Activated CD4-positive, CD25-positive, alpha-beta regulatory T cell treated with anti-CD3 and anti-CD28 coated beads, Interleukin-2, amount 50 U/mL, for 72 hours (primary cell): ENCODE measurements at places on chromosomes 4 and X.

DNA sequence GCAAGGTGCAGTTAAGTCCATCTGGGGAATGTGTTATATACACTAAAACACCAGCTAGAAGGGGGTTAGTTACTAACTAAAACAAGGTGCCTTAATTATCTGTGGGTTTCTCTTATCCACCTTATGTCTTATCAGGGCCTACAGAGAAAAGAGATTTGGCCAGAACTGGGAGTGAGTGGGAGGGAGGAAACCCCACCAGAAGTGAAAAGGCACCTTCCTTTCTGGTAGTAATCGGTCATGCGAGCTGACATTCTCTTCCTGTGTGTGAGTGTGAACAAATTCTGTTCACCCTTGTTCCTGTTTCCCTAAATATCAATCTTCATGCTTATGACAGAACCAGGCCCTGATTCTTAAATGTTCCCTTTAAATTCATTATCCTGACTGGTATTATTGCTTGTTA, 43.5 kb downstream of the SRPX2 start:
- DNase-seq = no peak

- DNase-seq = no peak
Observed at GRCh38 chrX:24692305-24692704, 1.4 kb upstream of the POLA1 start.

DNA sequence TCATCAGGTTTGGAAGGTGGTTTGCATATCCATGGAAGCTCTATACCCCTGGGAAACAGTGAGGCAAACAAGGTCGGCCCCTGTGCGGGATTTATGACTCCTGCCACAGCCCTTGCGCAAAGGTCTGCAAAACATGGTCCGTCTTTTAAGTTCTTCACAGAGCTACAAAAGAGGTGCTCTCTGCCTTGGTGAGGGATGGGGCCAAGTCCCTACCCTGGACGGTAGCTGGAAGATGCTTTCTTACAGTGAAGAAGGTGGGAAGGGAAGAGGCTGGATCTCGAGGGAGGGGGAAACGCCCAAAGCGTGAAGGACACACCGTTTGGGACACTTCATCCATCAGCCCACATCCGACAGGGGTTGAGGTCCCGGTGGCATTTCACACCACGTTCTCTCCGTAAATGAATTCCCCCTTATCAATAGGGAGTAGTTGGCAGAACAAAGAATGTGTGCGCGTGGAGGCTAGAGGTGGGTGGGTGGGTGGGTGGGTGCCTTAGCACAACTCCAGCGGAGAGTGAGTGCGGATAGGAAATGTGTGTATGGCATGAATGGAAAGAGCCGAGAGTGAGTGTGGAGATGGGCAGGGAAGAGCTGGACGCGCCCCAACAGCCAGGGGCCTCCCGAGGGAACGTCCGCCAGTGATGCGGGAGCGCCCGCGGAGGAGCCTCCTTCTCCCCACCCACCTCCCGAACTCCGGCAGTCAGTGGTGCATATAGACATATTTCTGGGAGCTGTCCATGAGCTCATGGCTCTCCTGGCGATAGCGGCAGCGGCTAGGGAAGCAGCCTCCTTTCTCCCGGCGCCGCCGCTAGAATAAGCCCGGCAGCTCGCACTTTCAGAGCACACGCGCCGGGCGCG, 68.3 kb downstream of the LARP7 start:
- DNase-seq = no peak

DNA sequence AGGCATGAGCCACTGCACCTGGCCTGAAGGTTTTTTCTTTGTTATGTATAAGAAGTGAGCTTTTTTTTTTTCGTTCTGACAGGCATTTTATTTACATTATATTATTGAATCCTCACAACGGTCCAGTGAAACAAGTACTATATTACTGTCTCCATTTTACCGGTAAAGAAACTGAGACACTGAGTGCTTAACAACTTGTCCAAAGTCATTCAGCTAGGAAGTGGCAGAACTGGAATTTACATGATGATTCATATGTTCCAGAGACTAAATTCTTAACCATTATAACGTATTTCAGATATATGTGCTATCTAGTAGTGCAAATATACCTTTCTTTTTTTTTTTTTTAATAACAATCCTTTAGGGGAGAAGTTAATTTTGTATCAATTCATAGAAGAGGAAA, 18.4 kb upstream of the SLC6A14 start:
- no peak for DNase-seq

GRCh38 chr4:4866124-4866865, 6.8 kb downstream of the MSX1 start:
- DNase-seq = no peak

DNA sequence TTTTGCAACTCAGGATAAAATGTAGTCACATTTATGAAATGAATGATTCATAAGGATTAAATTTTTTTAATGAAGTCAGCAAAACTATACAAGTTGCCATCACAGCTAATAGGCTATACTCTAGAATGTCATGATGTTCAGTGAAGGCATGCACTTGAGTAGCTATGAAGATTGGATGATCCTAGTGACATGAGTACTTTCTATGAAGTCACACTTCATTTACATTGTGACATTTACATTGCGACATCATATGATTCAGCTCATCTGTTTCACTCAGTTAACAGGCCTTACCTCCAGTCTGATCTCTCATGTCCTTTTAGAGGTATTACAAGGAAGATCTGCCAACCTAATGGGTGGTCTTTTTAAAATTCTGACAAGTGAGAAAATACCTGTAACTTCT, 82.7 kb upstream of the FGF13 start:
- no peak for DNase-seq

GRCh38 chr4:179804440-179804839, 2362.2 kb upstream of the AGA start:
- no peak for DNase-seq

- no peak for DNase-seq
Observed at GRCh38 chr4:134388351-134388750, 186.8 kb upstream of the PABPC4L start.

DNA sequence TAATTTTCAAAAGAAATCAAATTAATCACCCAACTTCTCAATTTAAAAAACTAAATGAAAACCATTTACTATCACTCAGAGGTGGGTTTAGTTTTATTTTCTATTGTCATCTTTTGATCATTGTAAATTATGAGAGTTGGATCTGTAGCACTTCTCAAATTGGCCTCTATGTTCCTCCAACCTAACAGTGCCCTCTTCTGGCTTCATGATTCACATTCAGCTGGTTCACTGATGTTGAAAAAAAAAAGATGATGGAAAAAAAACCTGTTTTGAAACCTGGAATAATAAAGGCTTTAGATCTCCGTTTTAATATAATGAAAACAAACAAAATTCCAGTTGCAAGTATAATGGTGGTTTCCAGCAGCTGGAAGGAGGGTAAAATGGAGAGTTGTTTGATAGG, 2.4 kb upstream of the NBDY start:
- DNase-seq = no peak
